NCI-H1092 treated with DMSO at 0.1 percent for 48 hours (cell line): ENCODE measurements at places on chromosomes 7 and 10.
A peak's percentile ranks its signal among the peaks of the same experiment; 100 is the strongest.

GRCh38 chr7:22348379-22348778 lies 8.6 kb downstream of the RAPGEF5 start:
- DNase-seq, result no peak

- no peak for DNase-seq
Observed at GRCh38 chr7:90421651-90422050, 18.4 kb downstream of the CLDN12 start.

- no peak for DNase-seq
Observed at GRCh38 chr10:57716884-57717283, 550.8 kb downstream of the IPMK start.

DNA sequence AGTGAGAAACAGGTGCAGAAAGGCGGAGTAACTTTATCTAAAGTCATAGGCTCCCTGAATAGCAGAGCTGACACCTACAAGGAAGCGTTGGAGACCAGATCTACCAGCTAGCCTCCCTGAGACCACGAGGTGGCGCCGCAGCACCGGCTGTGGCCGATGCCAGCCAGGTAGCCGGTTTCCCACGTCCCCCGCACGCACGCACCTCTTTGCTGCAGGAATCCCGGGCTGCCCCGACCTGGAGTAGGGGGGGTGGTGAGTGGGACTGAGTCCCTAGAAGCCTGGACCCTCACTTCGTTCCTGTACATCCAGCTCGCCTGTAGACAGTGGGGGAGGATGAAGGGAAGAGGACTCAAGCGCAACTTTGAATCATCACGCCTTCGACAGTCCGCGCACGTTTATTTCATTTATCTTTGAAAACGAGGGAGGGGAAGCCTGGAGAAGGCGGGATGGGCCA lies 3.7 kb downstream of the ELOVL3 start:
- DNase-seq, result peak; percentile 55

- DNase-seq, result no peak
Observed at GRCh38 chr7:129925416-129926002, 27.3 kb downstream of the UBE2H start.

DNA sequence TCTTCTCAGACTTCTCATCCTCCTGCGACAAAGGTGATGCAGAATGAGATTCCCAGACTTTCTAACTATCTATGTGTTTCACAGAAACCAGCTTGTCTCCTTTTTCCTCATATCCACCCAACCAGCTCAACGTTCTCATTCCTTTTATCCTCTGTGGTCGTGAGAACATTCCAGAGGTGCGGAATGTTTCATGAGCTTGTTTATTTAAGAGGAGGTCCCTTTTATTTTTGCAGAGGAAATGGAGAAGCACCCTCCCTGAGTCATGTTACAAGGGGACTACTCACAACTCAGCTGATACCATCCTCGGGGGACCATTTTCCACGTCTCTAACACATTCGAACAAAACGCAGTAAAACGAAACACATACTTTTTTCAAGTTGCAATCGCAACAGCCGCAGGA lies 93.2 kb downstream of the ZRANB1 start:
- no peak for DNase-seq

- no peak for DNase-seq
Observed at GRCh38 chr10:114405011-114405350, 679 bp upstream of the AFAP1L2 start.

DNA sequence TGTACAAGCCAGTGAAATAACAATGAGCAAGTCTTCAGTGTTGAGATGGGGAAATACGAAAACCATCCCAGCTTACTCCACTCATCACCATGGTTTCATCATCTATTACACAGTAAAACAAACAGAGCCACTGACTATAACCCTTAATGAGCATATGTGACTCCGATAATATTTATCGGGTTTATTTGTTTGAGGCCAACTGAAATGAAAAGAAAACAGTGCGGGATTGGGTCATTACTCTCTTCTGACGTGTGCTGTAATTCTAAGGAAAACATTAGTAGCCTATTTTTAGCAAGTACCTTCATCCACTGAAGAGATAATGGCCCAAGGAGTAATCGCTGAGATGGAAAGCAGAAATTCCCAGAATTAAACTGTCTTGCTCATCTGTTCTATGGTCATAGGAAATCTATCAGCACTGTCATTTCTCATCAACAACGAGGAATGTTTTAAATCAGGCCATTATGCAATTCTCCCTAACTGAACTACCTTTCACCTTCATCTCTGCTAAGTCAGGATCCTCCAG lies 716.5 kb downstream of the INHBA start:
- DNase-seq, result no peak

GRCh38 chr10:51815723-51816122 lies 116.3 kb upstream of the CSTF2T start:
- DNase-seq, result peak; percentile 5

- no peak for DNase-seq
Observed at GRCh38 chr7:120654241-120654640, 203.7 kb downstream of the TSPAN12 start.

DNA sequence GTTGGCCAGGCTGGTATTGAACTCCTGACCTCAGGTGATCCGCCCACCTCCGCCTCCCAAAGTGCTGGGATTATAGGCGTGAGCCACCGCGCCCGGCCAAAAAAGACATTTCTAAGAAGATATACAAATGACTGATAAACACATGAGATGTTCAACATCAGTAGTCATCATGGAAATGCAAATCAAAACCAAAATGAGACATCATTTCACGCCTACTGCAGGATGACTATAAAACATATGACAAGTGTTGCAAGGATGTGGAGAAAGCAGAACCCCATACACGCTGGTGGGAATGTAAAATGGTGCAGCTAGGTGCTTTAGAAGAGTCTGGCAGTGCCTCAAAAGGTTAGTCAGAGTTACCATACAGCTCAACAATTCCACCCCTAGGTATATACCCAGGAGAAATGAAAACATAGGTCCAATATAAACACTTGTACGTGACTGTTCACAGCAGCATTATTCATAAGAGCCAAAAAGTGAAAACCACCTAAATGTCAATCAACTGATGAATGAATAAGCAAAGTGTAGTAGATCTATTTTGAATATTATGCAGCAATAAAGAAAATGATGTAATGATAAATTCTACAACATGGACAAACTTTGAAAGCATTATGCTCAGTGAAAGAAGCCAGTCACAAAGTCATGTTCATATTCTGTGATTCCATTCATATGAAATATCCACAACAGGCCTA lies 24.5 kb downstream of the TMEM209 start:
- no peak for DNase-seq

GRCh38 chr10:49139846-49140195 lies 6.0 kb upstream of the FAM170B start:
- DNase-seq, result no peak

- no peak for DNase-seq
Observed at GRCh38 chr7:80183900-80184685, 49.5 kb downstream of the GNAI1 start.

GRCh38 chr10:71250405-71250804 lies 38.0 kb downstream of the UNC5B start:
- no peak for DNase-seq

GRCh38 chr7:92121681-92122080 lies 12.6 kb downstream of the CYP51A1 start:
- no peak for DNase-seq

GRCh38 chr7:20828947-20829346 lies 42.3 kb upstream of the SP8 start:
- DNase-seq, result peak; percentile 94

- no peak for DNase-seq
Observed at GRCh38 chr10:13987446-13987845, 343.3 kb downstream of the FRMD4A start.

DNA sequence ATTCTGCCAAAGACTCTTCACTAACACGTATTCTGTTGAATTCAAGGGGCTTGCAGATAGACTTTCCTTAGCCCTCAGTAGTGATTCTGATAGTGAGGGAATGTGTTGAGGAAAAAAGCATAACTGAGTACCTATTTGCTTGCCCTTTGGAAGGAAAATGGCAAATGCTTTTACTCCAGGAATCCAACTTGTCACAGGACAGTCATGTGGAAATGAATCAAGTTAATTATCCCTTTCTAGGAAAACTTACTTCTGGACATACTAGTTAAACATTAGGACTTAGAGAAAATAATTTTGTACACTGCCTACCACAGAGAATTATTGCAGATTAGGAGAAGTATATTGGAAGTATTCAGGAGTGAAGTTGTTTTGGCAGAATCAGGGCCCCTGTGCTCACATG lies 148.9 kb upstream of the SLC13A1 start:
- DNase-seq, result no peak

DNA sequence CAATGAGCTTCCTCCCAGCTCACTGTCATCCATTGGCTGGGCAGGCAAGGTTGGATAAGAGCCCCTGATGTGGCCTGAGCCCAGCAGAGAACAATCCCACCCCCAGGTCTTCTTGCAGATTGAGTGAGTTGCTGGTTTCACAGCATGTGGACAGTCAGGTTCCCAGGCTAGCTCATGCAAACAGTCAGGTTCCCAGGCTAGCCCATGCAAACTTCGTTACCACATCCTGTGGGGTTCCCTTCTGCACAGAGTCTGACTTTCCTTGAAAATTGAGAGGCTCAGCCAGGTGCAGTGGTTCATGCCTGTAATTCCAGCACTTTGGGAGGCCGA lies 67.1 kb downstream of the TMEM130 start:
- DNase-seq, result no peak

DNA sequence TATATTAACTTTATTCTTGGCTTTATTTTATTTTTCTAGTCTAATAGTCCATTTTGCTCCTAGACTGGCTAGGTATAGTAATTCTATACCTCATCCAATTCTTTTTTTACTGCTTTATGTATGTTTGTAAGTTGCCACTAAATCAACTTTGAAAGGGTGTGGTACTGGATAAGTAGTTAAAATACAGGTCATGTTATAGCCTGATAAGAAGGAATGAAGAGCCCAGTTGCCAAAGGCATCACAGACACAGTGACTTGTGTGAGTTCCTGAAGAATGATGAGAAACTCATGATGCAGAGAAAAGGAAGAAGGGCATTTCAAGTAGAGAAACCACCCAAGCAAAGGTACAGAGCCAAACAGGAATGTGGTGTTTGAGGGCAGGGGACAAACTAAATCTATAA lies 27.3 kb downstream of the NAPEPLD start:
- DNase-seq, result no peak

- no peak for DNase-seq
Observed at GRCh38 chr7:134856091-134856490, 76.7 kb downstream of the CALD1 start.

GRCh38 chr7:133429371-133429770 lies 176.5 kb downstream of the EXOC4 start:
- DNase-seq, result no peak

GRCh38 chr7:12557282-12557681 lies 13.2 kb upstream of the SCIN start:
- no peak for DNase-seq

- DNase-seq, result no peak
Observed at GRCh38 chr10:114604357-114605130, 53.5 kb downstream of the ABLIM1 start.

GRCh38 chr7:10315881-10316280 lies 657.8 kb upstream of the PHF14 start:
- no peak for DNase-seq

DNA sequence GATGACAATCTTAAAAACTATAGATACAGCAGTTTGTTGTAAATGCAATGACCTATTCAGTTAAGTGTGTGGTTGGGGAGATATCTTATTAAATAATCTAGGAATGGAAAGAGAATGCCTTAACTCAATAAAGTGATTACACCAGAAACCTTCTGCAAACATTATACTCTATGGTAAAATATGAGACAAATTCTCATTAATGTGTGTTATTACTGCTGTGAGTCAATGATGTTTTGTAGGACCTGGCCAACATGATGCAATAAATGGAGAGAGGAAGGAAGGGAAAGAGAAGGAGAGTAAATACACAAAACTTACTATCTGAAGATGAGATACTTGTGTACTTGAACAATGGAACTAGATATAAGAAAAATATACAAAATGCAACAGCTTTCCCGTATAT lies 25.1 kb downstream of the MKX start:
- no peak for DNase-seq

- peak; percentile 28 for DNase-seq
Observed at GRCh38 chr7:37833107-37833817, 15.1 kb upstream of the NME8 start.

- DNase-seq, result no peak
Observed at GRCh38 chr10:102394801-102395399, 605 bp upstream of the NFKB2 start.

DNA sequence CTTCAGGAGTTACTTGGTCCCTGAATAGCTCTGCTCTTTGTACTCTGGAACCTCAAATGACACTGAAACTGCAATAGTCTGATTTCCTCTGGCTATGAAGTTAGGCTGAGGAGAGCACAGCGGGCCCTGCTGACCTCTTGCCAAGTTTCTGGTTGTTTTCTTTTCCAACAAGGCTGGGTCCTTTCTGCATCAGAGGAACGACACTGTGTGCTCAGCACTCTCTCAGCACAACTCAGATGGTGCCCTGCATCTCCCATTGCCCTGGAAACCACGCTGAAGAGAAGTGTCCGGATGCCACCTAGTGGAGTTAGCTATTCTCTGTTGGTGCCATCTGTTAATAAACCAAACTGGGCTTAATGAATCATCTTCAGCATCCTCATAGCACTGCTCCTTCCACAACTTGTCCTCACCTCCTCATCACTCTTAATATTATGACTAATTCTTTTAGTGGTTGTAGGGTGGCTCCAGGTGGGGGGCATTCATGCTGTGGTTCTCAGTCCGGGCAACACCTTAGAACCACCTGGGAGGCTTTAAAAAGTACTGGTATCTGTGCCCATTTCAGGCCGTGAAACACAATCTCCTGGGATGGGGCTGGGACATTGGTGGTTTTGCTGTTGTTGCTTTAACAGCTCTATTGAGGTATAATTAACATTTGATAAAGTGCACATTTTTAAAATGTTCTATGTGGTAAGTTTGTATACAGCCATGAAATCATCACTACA lies 8.2 kb upstream of the EFCAB10 start:
- peak; percentile 78 for DNase-seq

DNA sequence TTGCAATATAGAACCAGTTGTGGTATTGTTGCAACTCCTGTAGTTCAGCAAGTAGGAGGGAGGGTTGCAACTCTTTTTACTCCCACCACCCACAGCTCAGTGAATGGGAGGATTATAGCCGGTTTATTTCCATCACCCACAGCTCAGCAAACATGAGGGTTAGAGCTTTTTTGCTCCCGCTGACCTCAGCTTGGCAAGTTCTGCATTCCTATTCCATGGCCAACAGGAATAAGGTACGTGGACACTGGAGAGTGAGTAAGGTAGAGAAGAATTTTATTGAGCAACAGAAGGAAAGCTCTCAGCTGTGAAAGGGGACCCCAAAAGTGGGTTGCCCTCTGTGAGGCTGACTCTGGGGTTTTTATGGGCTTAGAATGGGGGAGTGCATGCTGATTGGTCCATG lies 167.1 kb upstream of the SMIM30 start:
- no peak for DNase-seq

GRCh38 chr7:66185680-66186187 lies 19.4 kb upstream of the TPST1 start:
- DNase-seq, result no peak
